ENCODE measurements at places on chromosomes 2 and 18.

- no peak for DNase-seq
These were observed 15.7 kb upstream of the MYO3B start for GRCh38 chr2:170162271-170162632.

- no peak for DNase-seq
These were observed 39.0 kb downstream of the KANSL1L start for GRCh38 chr2:210132239-210132638.

GRCh38 chr2:187991389-187991788, 300.3 kb upstream of the GULP1 start:
- DNase-seq = no peak

DNA sequence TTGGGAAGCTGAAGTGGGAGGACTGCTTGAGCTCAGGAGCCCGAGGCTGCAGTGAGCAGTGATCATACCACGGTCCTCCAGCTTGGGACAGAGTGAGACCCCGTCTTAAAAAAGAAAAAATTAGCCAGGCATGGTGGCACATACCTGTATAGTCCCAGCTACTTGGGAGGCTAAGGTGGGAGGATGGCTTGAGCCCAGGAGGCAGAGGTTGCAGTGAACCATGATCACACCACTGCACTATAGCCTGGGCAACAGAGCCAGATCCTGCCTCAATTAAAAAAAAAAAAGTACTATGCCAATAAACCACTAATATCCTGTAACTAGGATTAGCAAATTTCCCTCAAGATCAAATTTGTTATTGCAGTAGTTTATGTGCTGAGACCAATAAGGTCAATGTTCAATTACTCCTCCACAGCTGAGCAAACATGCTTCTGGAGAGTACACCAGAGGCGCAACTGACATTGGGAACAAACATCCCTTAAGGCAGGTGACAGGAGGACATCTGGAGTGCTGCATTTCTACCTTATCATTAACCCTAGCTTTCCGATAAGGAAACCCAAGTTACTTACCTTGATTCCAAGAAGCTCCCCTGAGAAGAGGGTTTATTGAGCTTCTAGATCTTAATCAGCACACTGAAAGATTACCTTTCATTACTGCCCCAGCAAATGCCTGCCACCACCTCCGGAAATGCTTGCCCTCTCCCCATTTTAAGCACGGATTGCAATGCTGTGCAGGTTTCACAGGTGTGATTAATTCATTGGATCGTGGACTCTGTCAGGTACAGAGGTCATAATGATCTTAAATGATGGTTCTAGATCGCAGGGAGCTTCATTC, 26.2 kb downstream of the MGAT4A start:
- peak; percentile 47 for DNase-seq

GRCh38 chr2:226791056-226791486, 8.5 kb downstream of the IRS1 start:
- peak; percentile 57 for DNase-seq

- DNase-seq = no peak
These were observed 476.3 kb downstream of the TRIB2 start for GRCh38 chr2:13193075-13193474.

- peak; percentile 76 for DNase-seq
These were observed 92.5 kb upstream of the MAP2 start for GRCh38 chr2:209331291-209331844.

Measured in NCI-H748 treated with DMSO at 0.1 percent for 48 hours (cell line).